T-helper 9 cell (primary cell): ENCODE measurements at places on chromosomes 1 and 21.

GRCh38 chr1:41486371-41487125 lies 2.1 kb upstream of the EDN2 start:
- no peak for DNase-seq

- DNase-seq: no peak
Observed at GRCh38 chr21:36247316-36248010, 72.5 kb upstream of the MORC3 start.

- DNase-seq: no peak
Observed at GRCh38 chr1:209249280-209249670, 334.2 kb upstream of the CAMK1G start.

DNA sequence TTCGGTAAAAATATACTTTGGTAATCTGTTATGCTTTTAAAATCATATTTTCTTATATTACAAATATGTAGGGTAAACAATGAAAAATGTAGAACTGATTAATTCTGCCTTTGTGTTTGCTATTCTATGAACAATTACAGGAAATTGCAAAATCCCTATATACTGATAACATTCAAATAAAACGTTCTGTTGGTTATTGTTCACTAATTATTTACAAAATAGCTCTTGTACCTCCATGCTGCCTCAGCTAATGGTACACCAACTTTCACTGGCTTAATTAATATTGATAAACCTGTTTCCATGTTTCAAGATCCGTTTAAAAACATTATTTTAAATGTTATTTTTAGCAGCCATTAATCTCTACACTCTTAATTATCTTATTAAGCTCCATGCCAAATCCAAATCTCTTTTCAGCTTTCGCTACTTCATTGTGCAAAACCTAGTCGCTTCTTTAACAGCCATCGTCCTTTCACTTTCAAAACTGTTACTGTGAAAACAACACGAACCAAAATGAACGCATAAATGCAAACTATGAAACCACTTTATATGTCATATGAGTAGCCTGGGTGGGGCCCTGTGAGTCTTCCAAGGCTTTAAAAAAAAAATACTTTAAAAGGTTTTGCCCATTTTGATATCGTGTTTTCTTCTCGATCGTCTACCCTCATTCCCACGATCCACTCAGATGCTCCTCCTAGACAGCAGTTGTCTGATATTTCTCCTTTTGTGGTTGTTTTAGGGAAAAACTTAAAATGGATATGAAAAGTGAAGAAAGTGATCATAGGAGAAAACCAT lies 807.1 kb downstream of the USP25 start:
- no peak for DNase-seq

DNA sequence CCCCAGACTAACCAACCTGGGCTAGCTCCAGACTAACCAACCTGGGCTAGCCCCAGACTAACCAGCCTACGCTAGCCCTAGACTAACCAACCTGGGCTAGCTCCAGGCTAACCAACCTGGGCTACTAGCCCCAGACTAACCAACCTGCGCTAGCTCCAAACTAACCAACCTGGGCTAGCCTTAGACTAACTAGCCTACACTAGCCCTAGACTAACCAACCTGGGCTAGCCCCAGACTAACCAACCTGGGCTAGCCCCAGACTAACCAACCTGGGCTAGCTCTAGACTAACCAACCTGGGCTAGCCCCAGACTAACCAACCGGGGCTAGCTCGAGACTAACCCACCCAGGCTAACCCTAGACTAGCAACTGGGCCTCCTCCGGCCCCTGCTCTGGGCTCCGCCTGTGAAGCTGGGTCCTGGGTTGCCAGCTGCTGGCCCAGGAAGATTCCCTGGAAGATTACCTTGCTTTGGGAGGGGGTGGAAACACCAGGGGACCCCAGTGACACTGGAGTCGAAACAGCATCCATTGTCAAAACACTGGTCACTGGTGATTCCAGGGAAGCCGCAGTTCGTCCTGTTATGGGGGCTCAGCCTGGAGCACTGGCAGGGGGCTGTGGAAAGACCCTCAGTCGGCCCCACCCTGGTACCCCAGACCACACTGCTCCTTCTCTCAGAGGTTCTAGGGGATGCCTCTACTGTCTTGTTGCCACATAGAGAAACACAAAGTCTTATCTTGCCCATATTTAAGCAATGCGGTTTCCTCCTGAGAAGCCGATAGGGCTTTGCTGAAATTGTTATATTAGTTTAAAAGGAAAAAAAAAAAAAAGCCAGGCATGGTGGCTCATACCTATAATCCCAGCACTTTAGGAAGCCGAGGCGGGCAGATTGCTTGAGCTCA lies 1.1 kb downstream of the TFF2 start:
- no peak for DNase-seq

DNA sequence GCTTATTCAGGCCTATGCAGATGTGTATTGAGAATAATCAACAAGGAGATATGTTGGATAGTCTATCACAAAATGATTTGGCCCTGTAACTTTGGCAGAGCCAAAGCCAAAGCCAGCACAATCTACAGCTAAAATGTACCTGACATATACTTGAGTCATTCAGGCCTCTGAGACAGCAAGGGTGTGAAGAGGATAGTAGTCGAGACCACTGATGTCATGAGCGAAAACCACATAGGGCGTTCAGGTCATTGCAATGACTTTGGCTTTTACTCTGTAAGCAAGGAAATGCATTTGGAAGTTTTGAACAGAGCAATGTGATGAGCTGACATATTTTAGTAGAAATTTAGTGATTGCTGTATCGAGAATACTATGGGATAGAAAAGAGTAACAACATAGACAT lies 579.6 kb downstream of the AMY1C start:
- DNase-seq: no peak

DNA sequence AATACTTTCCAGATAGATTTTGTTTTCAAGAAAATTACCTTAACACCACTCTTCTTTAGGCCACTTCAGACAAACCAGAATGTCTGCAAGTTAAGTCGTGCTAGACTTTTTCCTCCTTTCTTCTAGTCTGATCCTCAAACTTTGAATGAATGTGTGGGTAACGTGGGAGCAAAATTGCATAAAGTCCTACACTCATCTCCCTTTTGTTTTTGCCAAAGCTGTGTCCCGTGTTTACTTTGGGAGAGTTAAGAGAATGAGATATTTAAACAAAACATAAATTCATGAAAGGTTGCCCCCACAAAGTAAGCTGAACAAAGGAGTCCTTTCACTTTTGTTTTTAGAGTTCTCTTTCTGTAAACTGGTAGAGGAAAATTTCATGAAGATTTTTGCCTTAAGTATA lies 16.9 kb upstream of the VAMP3 start:
- DNase-seq: no peak

- DNase-seq: no peak
Observed at GRCh38 chr1:213381572-213382084, 330.6 kb downstream of the RPS6KC1 start.

DNA sequence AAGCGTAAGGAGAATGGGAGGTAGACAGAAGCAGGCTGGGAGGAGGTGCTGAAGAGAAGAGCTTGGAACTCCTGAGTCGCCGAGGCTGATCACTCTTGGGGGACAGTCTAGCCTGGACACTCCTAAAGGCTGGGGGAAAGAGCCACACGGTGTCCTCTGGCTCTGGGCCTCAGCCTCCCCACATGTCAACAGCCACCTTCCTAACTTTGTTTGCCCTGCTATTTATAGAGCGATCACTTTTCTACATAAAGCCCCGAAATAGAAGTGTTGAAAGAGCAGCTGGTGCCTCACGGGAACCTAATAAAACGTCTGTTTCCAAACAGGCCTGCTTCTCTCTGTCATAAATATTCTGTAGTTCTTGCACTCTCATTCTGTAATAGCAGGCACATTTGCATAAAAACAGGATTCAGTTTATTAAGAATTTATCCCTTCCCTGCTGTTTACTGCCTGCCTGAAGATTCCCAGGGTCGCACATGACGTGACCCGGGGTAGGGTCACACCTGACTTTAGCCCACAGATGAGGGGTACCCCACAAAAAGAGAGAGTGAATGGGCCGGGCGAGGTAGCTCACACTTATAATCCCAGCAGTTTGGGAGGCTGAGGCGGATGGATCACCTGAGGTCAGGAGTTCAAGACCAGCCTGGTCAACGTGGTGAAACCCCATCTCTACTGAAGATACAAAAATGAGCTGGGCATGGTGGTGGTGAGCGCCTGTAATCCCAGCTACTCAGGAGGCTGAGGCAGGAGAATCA lies 212.5 kb downstream of the TOMM20 start:
- no peak for DNase-seq

- DNase-seq: no peak
Observed at GRCh38 chr1:30249446-30250337, 473.7 kb downstream of the MATN1 start.
